ENCODE measurements at places on chromosomes 1 and 21. TPM values are rescaled to one million over a fixed set of nuclear protein-coding genes. Genes with fewer than 3 reads are reported as not detected.

The SHE gene
- 3.4 TPM for total RNA-seq

The OR2T1 gene
- not detected for total RNA-seq

The HLX gene
- 3.1 TPM for total RNA-seq

The B3GALT6 gene
- total RNA-seq = 9.6 TPM

The HES2 gene
- 34.0 TPM for total RNA-seq

The F13B gene
- total RNA-seq = not detected

The FCRL4 gene
- 0.28 TPM for total RNA-seq

The PLK3 gene
- total RNA-seq = 8.1 TPM

The SMG7 gene
- 56.3 TPM for total RNA-seq

The FLG2 gene
- not detected for total RNA-seq

The SESN2 gene
- total RNA-seq = 34.7 TPM

The ADGRB2 gene
- 0.89 TPM for total RNA-seq

All from left colon (tissue), 2 donors.